ENCODE measurements at places on chromosomes 4 and X.

- no peak for DNase-seq
- H3K27me3 ChIP-seq, result peaks cover 16% of the 10 kb centered on the region
- H3K27ac ChIP-seq, result no peak overlapping the region
- peak overlapping the region; percentile 79 for H3K4me3 ChIP-seq
Measured at GRCh38 chr4:1172971-1173757, 781 bp upstream of the SPON2 start.

DNA sequence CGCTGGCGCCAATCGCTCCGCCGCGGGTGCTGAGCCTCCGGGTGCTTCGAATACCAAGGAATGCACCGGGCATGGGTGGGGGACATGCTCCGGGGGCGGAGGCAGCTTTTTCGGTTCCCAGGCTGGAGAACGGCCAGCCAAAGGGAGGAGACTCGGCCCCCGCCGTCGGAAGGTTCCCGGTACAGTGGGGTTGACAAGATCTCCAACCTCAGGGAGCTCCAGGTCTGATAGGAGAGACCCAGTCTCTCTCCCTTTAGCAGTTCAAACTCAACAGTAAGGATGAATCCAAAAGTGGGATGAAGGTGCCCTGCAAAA, 29.1 kb upstream of the BCORL1 start:
- no peak for DNase-seq
- no peaks in the 10 kb centered on the region for H3K27me3 ChIP-seq
- H3K4me3 ChIP-seq, result peak overlapping the region; percentile 50
- H3K36me3 ChIP-seq, result peaks cover 2% of the 10 kb centered on the region

DNA sequence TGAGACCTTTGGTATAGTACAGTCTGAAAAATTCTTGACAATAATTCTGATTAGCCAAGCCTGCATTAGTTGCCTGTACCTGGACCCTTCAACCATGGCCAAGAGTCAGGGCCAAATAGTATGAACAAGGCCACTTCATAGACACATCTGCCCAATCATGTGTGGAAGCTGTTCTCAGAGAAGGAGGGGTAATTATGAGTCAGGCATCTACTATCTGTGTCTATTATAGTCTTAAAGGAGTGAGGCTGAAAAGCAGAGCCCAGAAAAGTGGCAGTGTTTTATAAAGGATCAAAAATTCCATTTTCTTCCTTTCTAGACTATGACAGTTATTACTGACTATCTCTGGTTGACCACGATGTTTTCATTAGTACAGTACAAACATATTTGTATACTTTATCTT, 5.0 kb upstream of the ADGRL3 start:
- no peak for DNase-seq
- H3K36me3 ChIP-seq, result no peaks in the 10 kb centered on the region
- no peak overlapping the region for H3K4me3 ChIP-seq
- no peaks in the 10 kb centered on the region for H3K27me3 ChIP-seq

DNA sequence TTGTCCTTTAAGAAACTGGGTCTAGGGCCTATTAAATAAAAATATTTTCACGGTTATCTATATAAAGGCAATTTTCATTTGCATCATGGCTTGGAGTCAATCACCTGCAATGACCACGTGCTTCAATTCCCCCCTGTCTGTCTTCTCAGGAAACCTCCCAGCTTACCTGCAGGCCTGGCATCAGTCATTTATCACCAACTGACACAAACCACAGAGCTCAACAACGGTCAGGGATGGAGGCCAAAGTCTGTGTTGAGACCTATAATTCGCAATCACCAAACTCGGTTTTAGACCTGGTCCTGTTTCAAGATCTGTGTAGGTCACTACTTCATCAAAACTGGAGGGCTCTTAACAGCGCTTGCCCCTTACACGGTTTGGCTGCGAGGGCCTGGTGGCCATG, 1.9 kb downstream of the SLC9A7 start:
- no peak for DNase-seq
- H3K27me3 ChIP-seq, result no peaks in the 10 kb centered on the region
- no peak overlapping the region for H3K4me3 ChIP-seq
- H3K27ac ChIP-seq, result no peak overlapping the region

GRCh38 chr4:14564281-14564680, 438.0 kb upstream of the CPEB2 start:
- no peak overlapping the region for H3K4me3 ChIP-seq
- H3K36me3 ChIP-seq, result no peaks in the 10 kb centered on the region
- DNase-seq, result no peak
- H3K27me3 ChIP-seq, result no peaks in the 10 kb centered on the region
- H3K4me1 ChIP-seq, result no peaks in the 10 kb centered on the region
- H3K27ac ChIP-seq, result no peak overlapping the region

GRCh38 chrX:150574559-150575418, 6.4 kb downstream of the MTM1 start:
- H3K36me3 ChIP-seq, result no peaks in the 10 kb centered on the region
- no peaks in the 10 kb centered on the region for H3K27me3 ChIP-seq
- DNase-seq, result no peak
- H3K4me1 ChIP-seq, result peaks cover 41% of the 10 kb centered on the region
- H3K27ac ChIP-seq, result peak overlapping the region; percentile 94
